Heart right ventricle (tissue), 16 donors: ENCODE measurements at places on chromosomes 11 and 22. TPM values are rescaled to one million over a fixed set of nuclear protein-coding genes. Genes with fewer than 3 reads are reported as not detected.

Gene OR52B2
- total RNA-seq: not detected

Gene TMX2
- total RNA-seq: 72.0 TPM

Gene TNNT3
- 49.9 TPM for total RNA-seq

Gene BDNF
- 2.5 TPM for total RNA-seq

Gene NXPE1
- total RNA-seq: not detected

Gene ACAD8
- total RNA-seq: 43.6 TPM

Gene PHLDB1
- total RNA-seq: 114 TPM

Gene BBOX1
- not detected for total RNA-seq

Gene CHCHD10
- total RNA-seq: 1,107 TPM
